ENCODE measurements at places on chromosomes 7 and 10.

- DNase-seq, result no peak
Measured at GRCh38 chr7:130063036-130063435, 7.3 kb upstream of the KLHDC10 start.

GRCh38 chr7:129205987-129206785, 17.8 kb downstream of the SMO start:
- DNase-seq, result no peak

DNA sequence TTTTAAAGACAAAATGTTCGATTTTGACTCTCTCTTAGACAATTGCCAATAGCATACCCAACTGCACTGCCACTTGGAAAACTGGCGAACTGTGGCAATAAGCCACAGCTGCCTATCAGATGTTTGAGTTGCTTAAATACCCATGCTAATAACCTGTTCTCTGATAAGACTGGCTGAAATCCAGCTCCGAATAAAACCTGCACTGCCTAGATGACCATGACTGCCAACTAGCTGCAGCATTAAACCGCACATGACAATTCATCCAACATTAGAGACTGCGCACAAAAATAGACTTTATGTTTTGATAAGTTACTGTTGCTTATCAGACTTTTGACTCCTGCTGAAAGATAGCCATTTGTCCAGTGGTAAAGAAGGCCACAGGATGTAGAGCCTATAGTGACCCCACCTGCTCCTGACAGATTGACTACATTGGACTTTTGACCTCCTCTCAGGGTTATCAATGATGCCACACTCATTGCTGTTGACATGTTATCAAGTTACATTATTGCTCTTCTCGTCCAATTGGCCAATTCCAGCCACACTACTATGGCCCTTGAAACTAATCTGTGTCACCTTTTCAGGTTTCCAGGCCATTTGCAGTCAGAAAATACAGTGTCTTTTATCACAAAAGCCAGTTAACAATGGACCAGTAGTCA, 299.0 kb downstream of the HGF start:
- no peak for DNase-seq

GRCh38 chr10:86366033-86366901, at the start of gene GRID1:
TSS of gene GRID1 (minus strand) at chr10:86366795.
- no peak for DNase-seq

GRCh38 chr7:130822642-130823041, 88.6 kb upstream of the KLF14 start:
- no peak for DNase-seq

DNA sequence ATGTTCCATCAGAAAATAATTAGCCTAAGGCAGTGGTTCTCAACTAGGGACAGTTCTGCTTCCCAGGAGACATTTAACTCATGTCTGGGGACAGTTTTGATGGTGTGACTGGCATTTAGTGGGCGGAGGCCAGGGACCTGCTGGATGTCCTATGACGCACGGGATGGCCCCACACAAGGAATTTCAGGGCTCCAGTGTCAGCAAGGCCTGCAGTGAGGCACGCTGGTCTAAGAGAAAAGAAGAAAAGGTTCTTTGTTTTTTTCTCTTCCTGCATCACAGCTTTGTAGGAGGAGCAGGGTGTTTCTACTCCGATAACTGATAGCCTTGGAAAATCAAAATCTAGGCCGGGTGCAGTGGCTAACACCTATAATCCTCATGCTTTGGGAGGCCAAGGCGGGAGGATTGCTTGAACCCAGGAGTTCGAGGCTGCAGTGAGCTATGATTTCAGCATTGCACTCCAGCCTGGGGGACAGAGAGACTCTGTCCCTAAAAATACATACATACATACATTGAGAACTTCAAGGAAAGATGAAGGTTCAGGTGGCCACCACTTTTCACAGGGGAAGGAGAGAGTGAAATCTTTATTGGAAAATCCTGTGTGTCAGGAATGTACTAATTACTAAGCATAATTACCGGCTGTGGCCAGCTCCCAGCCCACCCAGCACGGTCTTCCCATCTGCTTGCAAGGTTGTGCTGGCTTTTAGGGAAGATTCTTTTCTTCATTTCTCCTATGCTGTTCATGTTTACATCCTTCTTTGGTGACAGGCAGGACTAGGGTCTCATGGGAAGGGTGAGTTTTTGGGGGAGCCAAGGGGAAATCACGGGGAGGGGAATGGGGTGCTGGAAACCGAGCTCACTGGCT, 150.4 kb downstream of the ACTR3B start:
- no peak for DNase-seq

Data from esophagus squamous epithelium (tissue), 5 donors.